ENCODE measurements at places on chromosomes 11 and 22. TPM values are rescaled to one million over a fixed set of nuclear protein-coding genes. Genes with fewer than 3 reads are reported as not detected.

DNA sequence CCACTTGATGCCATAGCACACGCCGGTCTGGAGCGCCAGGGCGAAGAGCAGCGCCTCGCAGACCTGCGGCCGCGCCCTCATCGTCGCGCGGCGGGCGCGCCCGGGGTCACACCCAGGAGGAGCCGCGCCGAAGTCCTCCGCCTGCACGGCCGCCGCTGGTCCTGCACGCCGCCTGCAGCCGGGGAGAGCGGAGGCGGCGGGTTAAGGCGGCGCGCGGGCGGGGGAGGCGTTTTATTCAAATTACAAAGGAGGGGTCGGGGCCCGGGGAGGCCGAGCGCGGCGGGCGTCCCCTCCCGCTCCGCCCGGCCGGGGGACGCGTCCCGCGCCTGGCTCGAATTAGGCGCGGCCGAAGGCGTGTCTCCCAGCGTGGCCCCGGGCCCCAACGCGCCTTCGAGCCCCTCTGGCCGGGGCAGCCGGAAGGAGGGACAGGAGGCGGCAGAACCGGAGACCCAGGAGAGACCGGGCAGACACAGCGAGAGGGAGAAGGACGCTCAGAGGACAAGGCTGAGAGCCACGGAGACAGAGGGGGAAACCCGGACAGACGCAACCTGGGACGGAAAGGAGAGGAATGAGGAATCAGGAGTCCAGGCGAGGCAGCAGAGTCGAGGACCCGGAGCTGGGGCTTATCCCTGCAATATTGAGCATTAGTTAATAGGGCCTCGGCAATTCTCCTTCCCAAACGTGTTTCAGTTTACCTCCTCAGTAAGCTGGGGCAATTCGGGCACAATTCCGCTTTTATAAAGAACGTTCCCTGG lies at the start of gene WNT11:
Gene WNT11 (minus strand): TSS at position 176 of the 755 bp plus-strand sequence. CDS start 95 bp downstream, at position 81.
- no peak for DNase-seq

Gene MS4A7
- 8.4 TPM for total RNA-seq

DNA sequence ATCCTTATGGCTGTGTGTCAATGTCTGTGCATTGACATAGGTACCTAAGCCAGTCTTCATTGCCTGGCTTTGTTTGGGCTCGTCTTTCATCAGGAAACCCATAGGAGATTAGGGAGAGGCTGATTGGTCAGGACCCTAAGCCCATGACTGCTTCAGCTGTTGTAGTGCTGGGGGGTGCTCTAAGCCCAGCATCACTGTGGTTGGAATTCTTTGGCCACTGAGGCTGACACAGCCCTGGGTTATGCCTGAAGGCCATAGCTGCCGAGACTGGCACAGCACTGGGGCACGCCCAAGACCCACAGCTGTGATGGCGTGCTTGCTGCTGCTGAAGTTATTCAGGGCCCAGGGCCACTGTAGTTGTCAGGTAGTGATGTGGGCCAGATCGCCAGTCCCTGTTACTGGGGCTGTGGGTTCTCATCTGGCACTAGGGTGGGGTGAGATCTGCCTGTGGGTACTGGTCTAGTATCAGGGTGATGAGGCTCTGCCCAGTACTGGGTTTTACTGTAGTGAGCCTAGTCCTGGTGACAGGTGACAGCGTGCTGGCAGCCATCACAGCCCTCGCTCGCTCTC lies 4.9 kb downstream of the USP18 start:
- no peak for DNase-seq

Gene SPI1
- total RNA-seq, result 7.5 TPM

DNA sequence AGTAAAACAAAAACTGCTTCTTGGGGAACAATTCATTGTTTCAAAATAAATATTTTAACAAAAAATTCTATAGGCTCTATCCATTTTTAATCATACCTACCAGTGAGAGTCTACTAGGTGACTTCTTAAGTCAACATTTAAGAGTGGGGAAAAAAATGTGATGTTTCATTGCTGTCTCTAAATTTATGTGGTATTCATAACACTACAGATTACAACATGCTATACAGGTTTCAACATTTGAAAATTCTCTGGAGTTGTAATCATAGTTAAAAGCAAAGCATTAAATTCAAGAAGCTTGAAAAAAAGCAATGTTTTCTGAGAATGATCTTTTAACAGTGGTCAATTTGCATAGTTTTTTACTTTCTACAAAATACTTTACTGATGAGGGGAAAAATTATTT lies 18.3 kb downstream of the SBF2 start:
- no peak for DNase-seq

Gene UBQLNL
- 0.49 TPM for total RNA-seq

GRCh38 chr11:122917311-122917710 lies 34.8 kb downstream of the JHY start:
- no peak for DNase-seq

DNA sequence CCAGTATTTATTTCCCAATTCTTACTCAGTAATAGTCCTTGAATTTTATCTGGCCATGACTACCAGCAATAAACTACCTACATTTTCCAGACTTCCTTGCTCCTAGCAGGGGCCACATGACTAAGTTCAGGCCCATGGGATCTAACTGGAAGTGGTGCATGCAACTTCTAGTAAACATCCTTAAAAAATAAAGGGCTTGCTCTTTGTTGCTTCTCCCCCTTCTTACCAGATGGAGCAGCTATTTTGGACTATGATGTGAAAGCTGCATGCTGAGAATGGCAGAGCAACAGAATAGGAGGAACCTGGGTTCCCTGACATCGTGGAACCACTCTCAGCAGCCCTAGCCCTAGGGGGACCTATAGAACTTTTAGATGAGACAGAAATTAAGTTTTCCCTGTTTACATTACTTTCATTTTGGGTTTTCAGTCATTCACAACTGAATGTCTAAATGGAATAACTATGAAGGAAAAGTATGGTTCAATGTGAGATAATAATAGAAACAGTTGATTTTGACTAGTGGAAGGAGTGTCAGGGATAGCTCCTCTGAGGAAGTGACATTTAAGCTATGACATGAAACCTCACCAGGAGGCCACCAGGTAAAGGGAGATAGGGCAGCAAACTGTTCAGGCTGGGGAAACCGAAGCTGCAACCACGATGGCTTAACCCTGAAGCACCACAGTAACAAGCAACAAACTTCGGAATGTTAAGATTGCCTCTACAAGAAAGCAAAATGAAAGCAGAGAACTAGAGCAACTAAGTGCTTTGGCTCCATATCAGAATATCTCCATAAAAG lies 48.9 kb downstream of the PHF21A start:
- no peak for DNase-seq

- DNase-seq, result peak; percentile 38
Observed at GRCh38 chr11:2376751-2377451, at the start of gene CD81. Gene CD81, plus strand, starts transcription at chr11:2377310. Its CDS starts 240 bp downstream, at chr11:2377550.

GRCh38 chr11:45182902-45183301 lies 36.5 kb downstream of the PRDM11 start:
- no peak for DNase-seq

DNA sequence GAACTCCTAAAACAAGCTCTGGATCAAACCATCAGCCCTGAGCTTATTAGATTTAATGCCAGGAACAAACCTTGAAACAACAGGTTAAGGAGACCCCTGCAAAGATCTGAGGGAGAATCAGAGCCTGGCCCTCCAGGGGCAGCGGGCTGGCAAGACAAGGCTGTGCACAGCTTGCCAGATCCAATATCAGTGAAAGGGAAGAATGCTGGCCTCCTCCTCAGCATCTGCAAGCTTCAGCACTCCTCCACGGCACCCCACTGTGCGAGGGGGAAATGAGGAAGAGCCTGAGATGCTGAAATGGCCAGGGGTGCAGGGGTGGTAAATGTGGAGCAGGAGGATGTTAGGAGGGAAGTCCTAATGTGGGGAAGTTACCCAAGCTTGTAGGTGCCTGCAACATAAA lies 167.0 kb downstream of the TENM4 start:
- no peak for DNase-seq

DNA sequence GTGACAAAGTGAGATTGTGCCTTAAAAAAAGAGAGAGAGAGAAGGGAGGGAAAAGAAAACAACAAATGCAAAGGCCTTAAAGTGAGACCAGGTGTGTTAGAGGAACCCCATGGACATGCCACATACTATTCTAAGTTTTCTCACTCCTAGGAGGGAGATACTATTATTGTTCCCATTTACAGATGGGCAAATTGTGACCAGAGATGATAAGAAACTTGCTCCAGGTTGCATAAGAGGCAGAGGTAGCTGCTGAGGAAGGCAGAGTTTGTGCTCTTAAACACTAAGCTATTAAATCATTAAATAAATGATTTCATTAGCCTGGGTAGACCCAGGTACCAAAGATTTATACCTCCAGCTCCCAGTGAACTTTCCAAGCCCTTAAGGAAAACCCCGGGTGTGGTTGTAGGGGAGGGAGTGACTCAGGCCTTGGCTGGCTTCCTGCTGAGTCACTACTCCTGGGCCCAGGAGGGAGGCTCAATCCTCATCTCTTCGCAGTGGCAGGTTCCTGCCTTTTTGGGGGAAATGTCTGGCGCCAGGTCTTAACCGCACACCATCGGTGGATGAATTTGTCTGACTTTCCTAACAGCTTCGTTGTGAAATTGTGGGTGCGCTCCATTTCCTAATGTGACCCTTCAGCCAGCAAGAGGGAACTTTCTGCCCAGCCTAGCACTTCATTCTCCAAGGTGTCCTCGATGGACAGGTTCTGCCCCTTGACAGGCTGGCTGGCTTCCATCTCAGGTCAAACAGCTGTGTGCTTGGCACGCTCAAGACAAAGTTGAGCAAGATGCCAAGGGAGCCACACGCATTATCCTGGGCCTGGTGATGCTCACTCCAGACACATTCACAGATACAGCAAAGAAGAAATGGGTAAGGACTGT lies 33.4 kb upstream of the PTPRJ start:
- no peak for DNase-seq

Gene RNF214
- total RNA-seq, result 12.0 TPM

Gene BANF1
- total RNA-seq, result 20.5 TPM

Gene EIF4ENIF1
- 10.5 TPM for total RNA-seq

DNA sequence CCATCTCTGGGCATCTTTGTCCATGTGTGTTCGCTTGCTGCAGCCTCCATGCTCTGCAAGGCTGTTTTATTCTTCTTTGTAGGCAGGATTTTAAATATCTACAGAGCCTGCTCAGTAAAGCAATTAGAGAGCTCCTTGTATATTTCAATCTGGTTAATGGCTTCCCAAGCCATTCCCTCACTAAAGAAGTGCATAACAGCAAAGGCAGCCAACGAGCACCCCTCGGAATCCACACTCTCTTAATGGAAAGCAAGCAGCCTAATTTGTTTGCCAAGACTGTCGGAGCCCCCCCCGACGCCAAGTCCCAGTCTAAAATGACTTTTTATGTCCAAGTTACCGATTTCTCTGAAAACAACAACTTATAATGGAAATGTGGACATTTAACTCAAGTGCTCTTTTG lies 123.6 kb downstream of the ARL14EP start:
- no peak for DNase-seq

DNA sequence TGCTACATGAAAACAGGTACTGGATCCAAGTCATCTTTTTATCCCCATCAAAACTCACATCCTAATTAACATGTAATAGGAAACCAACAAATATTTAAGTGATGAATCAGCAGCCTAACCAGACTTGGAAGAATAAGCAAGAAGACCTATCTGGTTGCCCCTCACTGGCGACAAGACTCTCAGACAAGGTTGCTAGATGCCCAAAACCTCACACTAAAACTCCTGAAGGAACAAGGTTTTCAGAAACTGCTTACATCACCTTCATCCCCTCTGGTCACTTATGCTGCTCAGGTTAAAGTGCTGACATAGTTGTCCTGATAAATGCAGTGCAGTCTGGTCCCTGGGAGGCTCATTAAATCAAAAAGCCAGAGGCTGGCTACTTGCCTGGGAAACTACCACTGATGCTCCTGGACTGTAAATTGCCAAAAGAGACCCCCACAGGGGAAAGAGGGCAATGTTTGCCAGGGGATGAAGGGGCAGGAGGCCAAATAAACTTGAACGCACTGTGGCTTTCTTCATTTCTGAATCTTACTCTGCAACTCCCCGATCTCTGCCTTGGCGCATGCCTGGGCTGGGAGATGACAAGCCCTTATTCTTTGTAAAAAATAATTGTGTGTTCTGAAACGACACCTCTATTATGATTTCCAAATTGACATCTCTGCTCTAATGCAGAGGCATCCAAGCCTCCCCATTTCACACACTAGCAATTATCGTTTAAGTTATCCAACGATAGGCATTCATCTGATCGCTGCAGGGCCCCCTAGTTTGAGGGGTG lies 72.7 kb downstream of the AMBRA1 start:
- DNase-seq, result no peak

DNA sequence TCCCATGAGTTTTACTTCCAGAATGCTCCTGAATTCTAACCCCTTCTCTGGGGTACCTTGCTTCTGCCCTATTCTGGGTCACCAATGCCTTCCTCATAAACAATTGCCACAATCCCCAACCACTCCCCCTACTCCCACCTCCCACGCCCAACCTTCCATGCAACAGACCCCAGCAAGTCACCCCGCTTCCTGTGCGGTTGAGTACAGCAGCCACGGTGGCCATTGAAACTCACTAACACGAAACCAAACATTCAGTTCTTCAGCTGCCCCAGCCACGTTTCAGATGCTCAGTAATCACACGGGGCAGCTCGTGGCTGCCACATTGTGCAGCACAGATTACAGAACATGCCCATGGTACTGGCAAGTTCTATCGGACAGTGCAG lies 3.7 kb upstream of the BCR start:
- no peak for DNase-seq

- DNase-seq, result no peak
Observed at GRCh38 chr11:115439385-115439784, 64.8 kb downstream of the CADM1 start.

- no peak for DNase-seq
Observed at GRCh38 chr22:37480387-37481346, 5.5 kb downstream of the MFNG start.

Gene SCO2
- total RNA-seq, result 0.59 TPM

DNA sequence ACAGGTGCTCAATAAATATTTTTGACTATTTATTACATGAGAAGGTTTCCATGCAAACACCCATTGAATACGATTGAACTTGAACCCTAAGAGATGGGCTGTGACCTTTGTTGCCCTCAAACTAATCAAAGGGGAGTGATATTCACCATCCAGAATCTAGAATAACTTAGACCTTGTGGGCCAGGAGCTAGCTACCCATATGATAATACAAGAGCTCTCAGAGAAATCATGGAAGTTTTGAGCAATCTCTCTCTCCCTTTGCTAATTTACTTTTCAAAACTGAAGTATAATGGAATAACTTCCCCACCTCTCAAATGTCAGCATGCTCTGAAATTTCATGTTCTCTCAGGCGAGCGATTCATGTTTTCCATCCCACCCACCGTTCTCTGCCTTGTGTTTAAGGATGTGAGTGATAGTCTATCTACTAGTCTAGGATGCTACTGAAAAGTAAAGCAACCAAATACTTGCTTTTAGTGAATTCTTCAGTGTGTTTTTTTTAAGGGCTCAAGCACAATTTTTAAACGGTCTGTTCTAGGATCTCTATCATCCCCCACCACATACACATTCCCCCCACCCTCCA lies 33.3 kb downstream of the BARX2 start:
- DNase-seq, result no peak
